CD4-positive, alpha-beta T cell treated with Interleukin-15 for 1 hour (primary cell): ENCODE measurements at places on chromosomes 12 and 14.

GRCh38 chr14:29216268-29217232 lies 450.0 kb downstream of the FOXG1 start:
- DNase-seq = no peak

DNA sequence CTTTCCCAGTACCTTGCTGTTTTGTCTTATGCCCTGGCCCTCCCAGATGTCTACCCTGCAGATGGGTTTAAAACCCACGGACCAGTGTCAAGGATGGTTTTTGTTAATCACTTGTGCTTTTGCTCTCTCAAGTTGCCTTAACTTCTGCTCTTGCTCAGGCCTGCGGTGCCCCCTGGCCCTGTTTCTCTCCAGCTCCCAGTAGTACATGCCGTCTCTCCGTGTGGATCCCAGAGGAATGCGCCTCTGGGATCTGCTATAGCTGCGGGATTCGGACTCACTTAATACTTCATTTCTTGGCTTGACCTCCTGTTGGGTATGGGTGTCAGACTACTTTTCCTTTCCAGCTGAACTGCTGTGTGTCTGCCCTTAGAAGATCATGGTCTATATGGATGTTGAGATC lies 14.5 kb downstream of the PLEKHG3 start:
- no peak for DNase-seq

- no peak for DNase-seq
Observed at GRCh38 chr12:116852303-116852702, 28.9 kb downstream of the HRK start.

GRCh38 chr14:26276757-26277156 lies 321.1 kb downstream of the NOVA1 start:
- DNase-seq = no peak

DNA sequence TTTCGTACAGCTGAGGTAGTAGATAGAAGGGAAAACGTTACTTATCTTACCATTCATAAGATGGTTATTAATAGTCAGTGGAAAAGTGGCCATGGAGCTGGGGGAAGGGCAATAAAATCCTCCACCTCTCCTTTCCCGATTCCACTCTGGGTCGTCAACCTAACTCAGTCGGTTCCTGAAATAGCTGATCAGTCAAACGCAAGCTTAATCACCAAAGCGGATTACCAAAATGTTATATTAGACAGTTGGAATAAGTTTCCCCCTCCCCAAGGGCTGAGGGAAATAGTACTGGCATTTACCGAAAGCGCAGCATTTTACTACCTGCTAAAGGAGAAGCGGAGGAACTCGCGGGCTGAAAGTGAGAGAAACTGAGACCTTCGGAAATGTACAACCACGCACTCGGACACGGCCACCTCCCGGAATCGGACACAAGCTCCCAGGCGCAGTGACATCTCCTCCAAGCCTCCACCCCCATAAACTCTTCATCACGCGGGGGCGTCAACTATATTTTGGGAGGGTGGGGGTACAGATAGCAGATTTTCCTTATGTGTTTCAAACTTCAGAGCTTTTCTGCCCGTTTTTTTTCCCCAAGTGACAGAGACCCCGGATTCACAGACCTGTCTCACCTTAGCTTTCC lies 1.2 kb downstream of the PPM1H start:
- DNase-seq = no peak

DNA sequence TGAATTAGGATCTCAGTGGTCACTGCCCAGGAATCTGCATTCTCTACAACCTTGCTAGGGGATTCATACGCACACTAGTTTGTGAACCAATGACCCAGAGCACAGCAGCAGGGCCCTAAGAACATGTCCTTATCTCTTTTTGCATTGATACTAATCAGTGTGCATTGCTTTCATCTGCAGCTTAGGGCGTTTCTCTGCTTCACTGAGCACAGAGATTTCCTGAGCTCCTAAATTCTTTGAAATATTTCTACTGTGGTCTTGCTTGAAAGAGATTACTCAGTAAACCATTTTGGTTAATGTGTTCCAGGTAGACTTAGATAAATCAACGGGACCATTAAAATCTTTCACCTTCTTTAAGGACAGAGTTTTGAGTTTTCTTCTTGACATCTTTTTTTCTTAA lies 351.3 kb upstream of the KITLG start:
- no peak for DNase-seq

GRCh38 chr12:99142651-99143050 lies 497.6 kb downstream of the APAF1 start:
- DNase-seq = no peak
